ENCODE measurements at places on chromosomes 13 and 19.

GRCh38 chr19:21130097-21130775 is 11.6 kb upstream of the ZNF431 start:
- no peak for DNase-seq

GRCh38 chr19:48648134-48648533 is 2.1 kb upstream of the CA11 start:
- no peak for DNase-seq

GRCh38 chr19:45163751-45164460 is 3.1 kb upstream of the NKPD1 start:
- DNase-seq, result no peak

GRCh38 chr13:40452741-40453334 is 213.6 kb downstream of the FOXO1 start:
- no peak for DNase-seq
